EL (cell line): ENCODE measurements at places on chromosomes 5 and 9.

GRCh38 chr5:156532921-156533320, 206.0 kb downstream of the SGCD start:
- no peak for DNase-seq

GRCh38 chr9:114156657-114157421, 1.5 kb downstream of the COL27A1 start:
- peak; percentile 91 for DNase-seq

- DNase-seq: peak; percentile 73
These were observed 40.9 kb upstream of the FABP6 start for GRCh38 chr5:160188141-160189015.

- no peak for DNase-seq
These were observed 65.3 kb downstream of the OLFM1 start for GRCh38 chr9:135152614-135153334.

- DNase-seq: peak; percentile 43
These were observed 23.2 kb upstream of the PTGS1 start for GRCh38 chr9:122347348-122348287.

GRCh38 chr9:11352612-11353011, 739.8 kb upstream of the PTPRD start:
- DNase-seq: no peak

GRCh38 chr5:67050125-67050524, 146.5 kb downstream of the CD180 start:
- DNase-seq: no peak

GRCh38 chr5:125214080-125214479, 467.6 kb upstream of the ZNF608 start:
- no peak for DNase-seq

DNA sequence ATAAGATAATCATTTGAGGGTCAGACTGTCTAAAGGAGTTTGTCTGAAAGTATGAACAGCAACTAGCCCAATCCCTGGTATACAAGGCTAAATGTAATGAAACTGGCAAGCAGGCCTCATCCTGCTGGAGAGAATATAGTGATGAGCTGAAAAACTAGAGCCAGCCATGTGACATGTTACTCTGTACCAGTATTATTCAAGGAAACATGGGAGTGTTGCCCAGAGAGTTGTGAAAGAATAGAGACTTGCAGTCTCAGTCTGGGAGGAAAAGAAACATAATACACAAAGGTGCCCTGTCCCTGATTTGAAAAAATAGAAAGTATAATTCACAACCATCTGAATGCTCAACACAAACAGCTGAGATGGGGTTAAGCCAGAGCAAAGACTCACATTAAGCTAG, 37.9 kb upstream of the HTR1A start:
- DNase-seq: no peak

DNA sequence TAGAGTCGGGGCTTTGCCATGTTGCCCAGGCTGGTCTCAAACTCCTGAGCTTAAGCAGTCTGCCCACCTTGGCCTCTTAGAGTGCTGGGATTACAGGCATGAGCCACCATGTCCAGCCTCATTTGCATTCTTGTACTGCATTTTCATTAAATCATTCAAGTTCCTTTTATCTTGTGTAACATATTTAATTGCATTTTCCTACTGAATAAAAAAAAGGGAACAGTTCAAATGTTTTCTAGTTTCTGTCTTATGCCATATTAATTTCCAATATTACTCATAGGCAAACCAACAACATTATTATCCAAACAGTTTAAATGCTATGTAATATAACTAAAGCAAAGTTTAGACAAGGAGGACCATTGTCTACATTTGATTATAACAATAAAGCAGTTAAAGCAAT, 6.1 kb downstream of the SLC31A1 start:
- DNase-seq: no peak

- DNase-seq: peak; percentile 63
These were observed at the start of gene PLPP7 for GRCh38 chr9:131289301-131290035. TSS of gene PLPP7 (plus strand) at chr9:131289723. CDS start at chr9:131289998, 275 bp downstream.

GRCh38 chr9:109026306-109026705, 13.0 kb upstream of the CTNNAL1 start:
- DNase-seq: no peak

DNA sequence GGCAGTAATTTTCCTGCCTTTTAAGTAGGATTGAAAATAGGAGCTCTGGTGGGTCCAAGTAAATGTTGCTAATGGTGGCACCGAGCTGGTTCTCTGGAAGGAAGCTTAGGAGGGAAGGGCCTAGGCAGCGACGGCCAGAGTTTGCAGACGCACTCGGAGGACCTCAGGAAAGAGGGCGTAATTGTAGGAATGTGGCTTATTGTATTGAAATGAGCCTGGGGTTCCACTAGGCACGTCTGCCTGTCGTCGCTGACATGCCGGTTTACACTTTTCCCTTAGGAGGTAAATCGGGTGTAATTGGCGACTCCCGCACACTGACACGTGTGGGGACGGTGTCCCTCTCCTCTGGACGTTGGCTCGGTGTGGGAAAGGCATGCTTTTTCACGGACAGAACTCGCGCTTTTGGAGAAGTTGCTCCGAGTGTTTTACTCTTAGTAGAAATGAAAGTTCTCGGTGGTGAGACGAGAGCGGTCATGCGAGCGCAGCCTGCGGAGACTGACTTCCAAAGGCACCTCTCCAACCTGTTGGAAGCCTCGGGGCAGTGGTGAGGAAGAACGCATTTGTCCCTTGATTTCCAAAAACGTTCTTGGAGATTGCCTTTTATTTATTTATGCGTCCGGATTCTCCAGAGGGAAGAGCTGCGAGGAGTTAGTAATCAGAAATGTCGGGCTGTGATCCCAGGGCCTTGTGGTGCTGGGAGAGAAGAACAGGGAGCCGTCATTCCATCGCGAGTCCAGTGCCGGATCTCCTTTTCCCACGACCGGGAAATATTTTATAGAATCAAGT, 1.3 kb downstream of the NR4A3 start:
- DNase-seq: peak; percentile 57

DNA sequence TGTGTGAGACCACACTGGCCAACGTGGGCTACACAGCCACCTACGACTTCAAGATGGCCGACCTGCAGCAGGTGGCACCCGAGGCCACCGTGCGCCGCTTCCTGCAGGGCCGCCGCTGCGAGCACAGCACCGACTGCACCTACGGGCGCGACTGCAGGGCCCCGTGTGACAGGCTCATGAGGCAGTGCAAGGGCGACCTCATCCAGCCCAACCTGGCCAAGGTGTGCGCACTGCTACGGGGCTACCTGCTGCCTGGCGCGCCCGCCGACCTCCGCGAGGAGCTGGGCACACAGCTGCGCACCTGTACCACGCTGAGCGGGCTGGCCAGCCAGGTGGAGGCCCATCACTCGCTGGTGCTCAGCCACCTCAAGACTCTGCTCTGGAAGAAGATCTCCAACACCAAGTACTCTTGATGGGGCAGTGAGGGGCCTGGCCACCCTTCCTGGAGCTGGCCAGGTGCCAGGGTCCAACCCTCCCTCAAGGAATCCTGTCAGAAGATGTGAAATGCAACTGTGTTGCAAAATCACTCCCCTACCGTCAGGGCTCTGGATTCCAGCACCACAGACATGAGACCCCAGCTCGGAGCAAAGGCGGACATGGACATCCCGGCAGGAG, 11.1 kb downstream of the DIPK1B start:
- no peak for DNase-seq

- peak; percentile 71 for DNase-seq
These were observed 11.9 kb downstream of the CAPSL start for GRCh38 chr5:35926389-35927051.

DNA sequence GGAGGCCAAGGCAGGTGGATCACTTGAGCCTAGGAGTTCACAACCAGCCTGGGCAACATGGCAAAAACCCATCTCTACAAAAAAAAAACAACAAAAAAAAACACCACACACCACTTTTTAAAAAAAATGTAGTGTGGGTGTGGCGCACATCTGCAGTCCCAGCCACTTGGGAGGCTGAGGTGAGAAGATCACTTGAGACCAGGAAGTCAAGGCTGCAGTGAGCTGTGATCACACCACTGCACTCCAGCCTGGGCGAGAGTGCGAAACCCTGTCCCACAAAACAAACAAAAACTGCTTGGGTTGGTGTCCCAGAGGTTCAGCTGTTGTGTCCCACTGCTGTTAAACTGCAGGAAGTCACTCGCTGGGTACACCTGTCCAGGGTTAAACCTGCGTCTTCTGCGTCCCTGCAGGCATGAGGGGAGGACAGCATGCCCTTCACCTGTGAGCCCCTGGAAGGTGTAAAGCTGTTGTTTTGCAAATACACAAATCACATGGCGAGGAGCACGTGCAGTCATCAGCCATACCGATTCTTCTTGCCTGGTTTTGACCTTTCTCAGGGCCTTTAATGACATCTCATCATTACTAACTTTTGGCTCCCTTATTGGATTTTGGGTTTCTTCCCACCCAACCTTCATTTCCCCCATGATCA, 29.3 kb upstream of the CLPTM1L start:
- no peak for DNase-seq

- no peak for DNase-seq
These were observed 44.9 kb downstream of the APBA1 start for GRCh38 chr9:69627281-69627680.

DNA sequence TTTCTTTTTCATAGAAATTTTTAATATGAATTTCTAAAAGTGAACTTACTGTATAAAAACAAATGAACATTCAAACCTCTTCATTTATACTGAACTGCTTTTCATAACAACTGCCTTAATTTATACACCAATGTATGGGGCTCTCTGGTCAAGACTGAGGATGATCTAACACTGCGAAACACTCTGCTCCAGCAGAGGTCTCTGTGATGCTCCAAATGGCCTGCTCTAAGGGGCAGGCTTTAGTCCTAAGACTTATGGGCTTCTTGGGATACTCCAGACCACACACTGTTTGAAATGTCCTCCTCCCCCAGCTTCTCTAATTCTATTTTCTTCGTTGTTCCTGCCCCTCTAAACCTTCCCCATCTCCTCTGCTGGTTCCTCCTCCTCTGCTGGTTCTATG, 58.5 kb downstream of the LIFR start:
- peak; percentile 22 for DNase-seq

DNA sequence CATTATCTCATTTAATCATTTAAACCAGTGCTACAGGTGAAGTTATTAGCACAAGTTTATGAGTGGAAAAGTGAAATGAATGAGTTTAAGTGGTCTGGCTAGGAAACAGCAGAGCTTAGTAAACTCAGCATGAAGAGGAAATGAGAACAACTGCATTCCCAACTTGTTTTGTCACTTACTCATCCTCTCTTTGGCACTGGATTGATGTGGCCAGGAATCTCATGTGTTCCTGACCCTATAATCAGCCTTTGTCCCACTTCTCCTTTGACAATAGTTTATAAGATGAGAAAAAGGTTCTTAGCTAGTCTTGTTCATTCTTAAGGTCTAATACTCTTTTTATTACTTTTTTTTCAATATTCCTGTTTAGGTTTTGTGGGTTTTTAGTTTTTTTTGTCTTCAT, 559.2 kb upstream of the TLE4 start:
- DNase-seq: peak; percentile 87

DNA sequence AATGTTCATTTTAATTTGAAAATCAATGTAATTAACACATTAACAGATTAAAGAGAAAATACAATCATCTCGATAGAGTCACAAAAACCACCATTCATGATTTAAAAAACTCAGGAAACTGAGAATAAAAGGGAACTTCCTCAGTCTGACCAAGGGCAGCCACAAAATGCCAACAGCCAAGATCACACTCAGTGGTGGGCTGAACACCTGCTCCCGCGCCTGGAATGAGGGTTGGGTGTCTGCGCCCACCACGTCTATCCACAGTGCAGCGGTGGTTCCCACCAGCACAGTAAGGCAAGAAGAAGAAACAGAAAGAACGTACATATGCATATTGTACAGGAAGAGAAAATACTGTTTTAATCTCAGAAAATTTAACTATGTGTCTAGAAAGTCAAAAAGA, 11.7 kb upstream of the NSMF start:
- no peak for DNase-seq

DNA sequence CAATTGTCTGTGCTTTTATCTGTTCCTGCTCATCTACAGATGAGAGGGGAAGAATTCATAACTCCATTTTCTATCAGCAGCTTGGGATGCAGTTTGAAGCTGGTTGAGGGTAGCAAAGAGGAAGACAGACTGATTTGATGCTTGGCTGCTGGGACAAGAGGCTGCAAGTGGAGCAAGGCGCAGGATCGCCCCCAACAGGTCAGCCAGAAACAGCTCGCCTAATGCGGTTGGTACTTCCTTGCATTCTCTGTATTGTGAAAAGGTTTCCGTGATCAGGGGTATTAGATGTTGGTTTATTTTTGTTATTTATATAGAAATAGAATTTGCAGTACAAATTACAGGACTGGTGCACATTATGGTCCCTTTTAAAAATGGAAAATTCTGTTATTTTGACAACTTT, 40.6 kb downstream of the ZNF883 start:
- peak; percentile 28 for DNase-seq

DNA sequence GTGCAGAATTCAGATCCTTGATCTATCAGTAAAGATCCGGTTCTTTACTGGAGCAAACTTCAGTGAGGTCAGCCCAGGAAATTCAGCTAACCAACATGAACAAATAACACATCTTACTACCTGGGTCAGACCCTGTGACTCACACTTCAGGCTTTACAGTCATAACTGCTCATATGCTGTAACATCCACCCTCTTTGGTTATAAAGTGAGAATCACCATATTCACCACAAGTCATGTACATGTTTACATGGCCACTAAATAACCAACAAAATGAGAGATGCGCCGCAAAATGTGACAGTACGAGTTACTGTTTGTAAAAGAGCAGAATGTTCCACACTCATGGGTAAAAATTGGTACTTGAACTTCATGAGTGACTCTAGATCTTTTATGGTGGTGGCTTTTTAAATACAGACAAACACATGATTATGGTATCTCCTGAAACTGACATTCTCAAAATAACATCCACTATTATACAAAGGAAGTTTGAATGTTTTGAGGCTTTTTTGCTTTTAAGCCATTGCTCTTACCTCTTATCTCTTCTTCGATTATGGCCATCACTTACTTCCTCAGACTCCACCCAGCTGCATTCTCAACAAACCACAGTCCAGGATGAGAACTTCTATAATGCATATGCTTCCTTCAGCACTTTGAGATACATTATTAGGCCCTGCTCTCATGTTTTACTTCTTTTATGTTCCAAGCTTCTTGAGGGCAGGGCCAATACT, 516.6 kb downstream of the RAB3C start:
- DNase-seq: peak; percentile 79

DNA sequence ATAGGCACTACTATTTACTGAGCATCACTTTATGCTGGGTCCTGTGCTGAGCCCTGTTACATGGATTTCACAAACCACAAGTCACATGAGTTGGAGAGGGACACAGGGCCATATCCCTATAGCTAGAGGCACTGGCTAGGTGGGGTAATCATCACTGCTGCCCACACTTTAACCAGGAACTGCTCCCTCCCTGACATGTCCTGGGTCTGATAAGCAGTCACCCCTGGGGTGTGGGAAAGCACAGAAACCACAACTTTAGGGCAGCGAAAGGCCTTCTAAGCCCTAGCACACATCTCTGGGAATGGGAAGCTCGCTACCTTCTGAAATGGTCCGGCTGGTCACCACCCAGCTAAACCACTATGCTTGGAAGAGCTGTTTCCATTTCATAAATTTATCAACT, 15.0 kb downstream of the TBC1D2 start:
- no peak for DNase-seq

- DNase-seq: no peak
These were observed 32.0 kb upstream of the EXOC3 start for GRCh38 chr5:410911-411517.
